ENCODE measurements at places on chromosomes 13 and 19.
A peak's percentile ranks its signal among the peaks of the same experiment; 100 is the strongest.

- no peak for DNase-seq
Measured at GRCh38 chr19:9996541-9996940, 13.8 kb downstream of the COL5A3 start.

GRCh38 chr13:24338721-24339120 lies 29.3 kb downstream of the C1QTNF9 start:
- no peak for DNase-seq

DNA sequence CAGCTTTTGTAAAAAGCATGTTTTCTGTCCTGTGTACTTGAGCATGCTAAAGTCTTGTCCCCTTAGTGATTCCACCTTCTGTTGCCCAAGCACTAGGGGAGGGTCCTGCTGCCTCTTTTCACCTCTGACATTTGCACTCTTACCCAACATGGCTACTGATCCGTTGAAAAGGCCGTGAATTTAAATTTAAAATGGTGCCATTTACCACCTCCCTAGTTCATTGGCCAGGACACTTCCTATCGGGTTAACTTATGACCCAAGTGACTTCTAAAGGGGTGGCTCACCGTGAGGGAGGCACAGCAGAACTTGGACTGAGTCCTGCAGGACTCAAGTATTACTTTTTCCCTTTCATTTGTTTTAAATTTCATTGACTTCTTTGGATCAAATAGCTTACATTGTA lies 33.3 kb upstream of the CEACAM21 start:
- no peak for DNase-seq

- no peak for DNase-seq
Measured at GRCh38 chr19:49981603-49982593, 20.9 kb upstream of the SIGLEC11 start.

GRCh38 chr13:110965038-110965754 lies 50.3 kb upstream of the ANKRD10 start:
- no peak for DNase-seq

DNA sequence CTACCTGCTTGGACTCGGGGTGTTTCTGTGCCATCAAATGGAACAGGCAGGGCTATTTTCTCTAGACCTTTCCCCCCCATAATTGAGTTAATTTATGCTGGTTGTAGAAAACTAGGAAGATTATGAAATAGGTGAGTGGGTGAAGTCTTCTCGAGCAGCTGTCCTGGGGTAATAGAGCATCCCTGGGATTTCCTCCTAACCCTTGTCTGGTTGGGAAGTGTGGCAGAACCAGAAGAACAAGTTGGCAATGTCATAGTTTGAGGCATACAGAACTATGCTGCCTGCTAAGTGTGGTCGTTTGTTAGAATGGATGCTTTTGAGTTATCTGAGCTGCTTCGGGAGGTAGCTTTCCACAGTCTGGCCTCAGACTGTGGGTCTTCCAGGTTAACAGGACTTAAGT lies 3.7 kb downstream of the GATAD2A start:
- no peak for DNase-seq

GRCh38 chr13:59532405-59532804 lies 631.3 kb downstream of the DIAPH3 start:
- no peak for DNase-seq

DNA sequence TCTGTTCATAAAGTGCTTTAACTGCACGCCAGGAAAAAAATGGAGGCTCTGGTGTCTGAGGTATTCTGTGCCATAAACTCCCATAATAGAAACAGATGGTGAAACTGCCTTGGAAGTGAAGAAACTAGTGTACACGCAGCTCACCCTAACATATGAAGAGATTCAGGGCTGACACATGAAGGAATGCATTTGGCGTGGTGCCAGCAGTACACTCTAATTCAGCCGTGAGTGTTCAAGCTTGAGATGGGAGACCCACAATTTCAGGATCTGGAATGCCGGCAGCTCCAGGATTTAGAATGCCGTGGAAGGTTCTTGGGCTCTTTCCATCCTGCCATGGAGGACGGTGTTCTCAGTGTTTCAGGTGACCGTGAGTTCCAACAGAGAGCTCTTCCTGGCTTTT lies 478.4 kb downstream of the TSHZ3 start:
- no peak for DNase-seq

GRCh38 chr13:51549050-51549449 lies 35.2 kb upstream of the WDFY2 start:
- DNase-seq = no peak

GRCh38 chr13:38147050-38147449 lies 202.6 kb upstream of the UFM1 start:
- DNase-seq = no peak

DNA sequence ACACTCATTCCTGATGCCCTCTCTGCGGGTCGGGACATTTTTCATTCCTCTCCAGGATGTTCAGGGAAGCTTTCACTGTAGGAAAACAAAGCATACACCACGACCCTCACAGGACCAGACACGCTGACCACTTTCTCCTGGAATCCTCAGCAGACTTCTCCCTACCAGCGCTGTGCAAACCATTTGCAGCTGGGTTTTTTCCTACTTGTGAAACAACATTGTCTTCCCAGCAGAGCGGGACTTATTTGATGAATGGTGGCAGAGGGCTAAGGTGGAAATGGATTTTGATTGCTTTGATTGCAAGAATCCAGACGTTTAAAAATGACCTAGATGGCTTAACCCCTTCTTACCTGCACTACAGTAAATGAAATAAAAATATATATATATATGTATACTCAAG lies 265.9 kb downstream of the TBC1D4 start:
- DNase-seq = no peak

- no peak for DNase-seq
Measured at GRCh38 chr13:36806102-36806501, 12.9 kb upstream of the RFXAP start.

DNA sequence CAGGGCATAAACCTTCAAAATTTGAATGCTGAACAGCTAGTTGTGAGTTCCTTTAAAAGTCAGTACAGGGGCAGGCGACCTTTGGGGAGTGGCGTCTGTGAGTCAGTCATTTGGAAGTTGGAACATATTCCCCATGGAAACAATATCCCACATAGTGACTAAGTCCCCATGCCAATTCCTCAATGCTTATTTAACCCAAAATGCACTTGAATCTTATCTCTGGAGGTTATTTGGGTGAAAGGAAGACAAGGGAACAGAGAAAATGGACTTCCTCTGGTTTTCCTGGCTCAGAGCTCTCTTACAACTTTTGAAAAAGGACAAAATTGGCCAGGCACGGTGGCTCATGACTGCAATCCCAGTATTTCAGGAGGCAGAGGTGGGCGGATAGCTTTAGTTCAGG lies 479.2 kb upstream of the NBEA start:
- DNase-seq = no peak

DNA sequence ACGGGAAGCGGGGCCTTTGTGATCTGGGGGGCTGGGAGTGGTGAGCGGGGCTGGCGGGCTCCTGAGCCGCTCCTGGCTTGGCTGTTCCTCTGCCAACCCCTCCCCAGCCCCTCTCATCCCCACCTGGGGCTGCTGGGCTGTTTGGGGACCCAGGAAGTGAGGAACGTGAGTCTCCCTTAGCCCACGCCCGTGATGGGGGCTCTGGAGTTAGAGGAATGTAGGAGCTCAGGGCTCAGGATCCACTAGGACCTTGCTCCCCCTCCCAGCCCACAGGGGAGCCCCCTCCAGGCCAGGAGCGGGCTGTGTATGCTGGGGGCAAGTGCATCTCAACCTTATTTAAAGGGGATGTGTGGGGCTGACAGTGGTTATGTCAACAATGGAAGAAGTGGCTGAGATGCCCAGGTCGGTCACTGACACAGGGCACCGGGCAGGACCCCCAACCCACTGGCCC lies 134.1 kb downstream of the URI1 start:
- DNase-seq = no peak

DNA sequence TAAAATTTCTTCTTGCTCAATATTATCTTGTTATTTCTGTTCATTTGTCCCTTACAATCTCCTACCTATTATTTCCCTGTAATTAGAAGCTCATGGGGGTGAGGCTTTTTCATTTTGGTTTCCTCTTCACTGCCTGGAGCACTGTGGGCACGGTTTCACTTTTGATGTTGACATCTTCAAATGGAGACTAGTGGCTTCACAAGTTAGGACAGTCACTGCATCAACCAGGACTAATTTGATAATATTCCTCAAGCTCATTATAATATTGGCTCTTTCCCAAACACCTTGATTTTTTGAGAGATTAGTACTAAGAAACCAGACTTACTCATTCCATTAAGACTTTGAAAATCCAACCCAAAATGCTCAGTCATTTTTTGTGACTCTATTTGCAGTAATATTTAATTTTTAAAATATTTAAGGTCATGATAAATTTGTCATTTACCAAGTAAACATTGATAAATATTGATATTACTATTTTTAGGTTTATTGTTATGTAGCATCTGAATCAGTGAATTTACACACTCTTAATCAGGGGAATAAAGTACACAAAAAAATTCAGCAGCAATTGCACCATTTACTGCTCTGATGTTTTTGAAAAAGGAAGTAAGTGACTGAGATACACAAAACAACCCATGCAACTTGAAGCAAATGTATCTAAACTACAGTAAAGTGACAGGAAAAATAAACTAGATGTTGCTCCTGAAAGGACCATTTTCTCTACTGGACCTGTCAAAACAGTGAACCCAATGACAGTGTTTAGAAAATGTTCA lies 28.8 kb upstream of the RCBTB2 start:
- no peak for DNase-seq

DNA sequence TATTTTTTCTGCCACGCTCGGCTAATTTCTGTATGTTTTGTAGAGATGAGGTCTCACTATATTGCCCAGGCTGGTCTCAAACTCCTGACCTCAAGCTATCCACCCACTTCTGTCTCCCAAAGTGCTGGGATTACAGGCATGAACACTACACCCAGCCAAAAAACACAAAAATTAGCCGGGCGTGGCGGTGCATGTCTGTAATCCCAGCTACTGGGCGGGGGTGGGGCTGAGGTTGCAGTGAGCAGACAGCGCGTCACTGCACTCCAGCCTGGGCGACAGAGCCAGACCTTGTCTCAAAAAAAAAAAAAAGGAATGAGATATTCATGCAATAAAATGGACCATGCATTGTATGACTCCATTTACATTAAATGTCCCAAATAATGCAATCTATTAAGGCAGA lies 32.2 kb downstream of the VASP start:
- no peak for DNase-seq

GRCh38 chr19:3658004-3658869 lies 31.6 kb upstream of the CACTIN start:
- no peak for DNase-seq

GRCh38 chr13:53398051-53398450 lies 369.4 kb downstream of the OLFM4 start:
- DNase-seq = no peak

DNA sequence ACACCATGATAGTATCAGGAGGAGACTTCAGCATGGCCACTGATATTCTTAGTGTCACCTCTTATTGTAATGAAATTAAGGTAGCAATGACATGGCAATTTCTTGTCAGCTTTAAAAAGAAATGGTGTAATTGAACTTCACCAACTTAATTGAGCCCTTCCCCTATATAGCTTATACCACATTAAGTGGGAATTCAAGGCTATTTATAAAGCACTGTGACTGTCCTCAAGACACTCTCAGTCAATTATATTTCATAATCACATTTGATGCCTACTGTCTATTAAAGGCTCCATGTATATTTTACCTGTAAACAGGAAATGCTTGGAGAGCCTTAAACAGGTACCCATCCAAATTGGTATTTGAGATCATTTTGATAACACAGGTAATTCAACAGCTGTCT lies 28.3 kb downstream of the KLF12 start:
- no peak for DNase-seq

GRCh38 chr13:46662690-46663089 lies 109.7 kb downstream of the LRCH1 start:
- DNase-seq = no peak

- DNase-seq = peak; percentile 86
Measured at GRCh38 chr19:10085641-10086590, at the start of gene SHFL. SHFL (plus strand) TSS chr19:10086317; CDS start chr19:10086428, 111 bp downstream.

DNA sequence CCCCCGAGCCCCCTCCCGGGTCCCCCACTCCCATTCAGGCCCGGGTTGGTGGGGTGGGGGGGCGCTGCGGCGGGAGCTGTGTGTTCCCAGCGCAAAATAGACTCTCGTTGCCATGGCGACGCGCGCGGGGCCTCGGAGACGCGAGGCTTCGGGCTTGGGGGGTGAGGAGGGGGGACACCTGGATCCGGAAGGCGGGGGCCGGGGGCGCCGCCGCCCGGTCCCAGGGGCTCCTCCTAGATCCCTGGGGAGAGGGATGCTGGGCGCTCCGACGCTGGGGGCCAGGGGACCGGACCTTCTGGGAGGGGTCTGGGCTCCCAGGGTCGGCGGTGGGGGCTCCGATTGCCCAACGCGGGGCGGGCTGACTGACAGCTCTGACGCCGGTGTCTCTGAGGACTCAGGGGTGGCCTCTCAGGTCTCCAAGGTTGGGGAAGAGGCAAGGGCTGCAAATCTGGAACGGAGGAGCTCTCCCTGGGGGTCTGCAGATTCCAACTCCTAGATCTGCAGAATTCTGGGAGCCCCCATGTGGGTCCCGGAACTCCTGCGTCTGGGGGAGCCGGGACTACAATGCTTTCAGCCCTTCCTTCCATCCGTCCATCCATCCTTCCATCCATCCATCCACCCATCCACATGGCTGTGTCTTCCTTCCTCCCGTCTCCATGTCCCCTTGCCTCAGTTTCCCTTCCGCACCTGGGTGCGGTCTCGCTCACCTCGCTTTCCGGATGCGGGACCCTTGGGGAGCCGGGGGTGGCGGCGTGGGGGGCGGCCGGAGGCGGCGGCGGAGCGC lies 9.1 kb upstream of the SHISA7 start:
- no peak for DNase-seq

DNA sequence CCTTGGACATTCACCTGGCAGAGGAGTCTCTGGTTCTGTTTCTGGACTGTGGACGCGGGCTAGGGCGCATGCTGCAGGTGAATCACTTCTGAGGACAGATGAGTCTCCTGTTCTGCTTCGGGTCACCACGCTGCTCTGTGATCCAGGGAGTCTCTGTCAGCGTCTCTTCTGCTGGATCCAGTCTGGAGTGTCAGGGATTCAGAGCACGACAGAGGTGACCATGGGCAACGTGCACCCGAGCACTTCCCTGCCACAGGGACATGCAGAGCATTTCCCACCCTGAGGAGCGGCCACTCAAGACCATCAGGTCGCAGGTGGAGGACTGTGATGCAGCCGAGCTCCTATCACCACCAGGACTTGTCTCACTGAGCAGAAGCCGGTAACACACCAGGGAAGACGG lies 24.4 kb upstream of the LILRA2 start:
- DNase-seq = no peak

DNA sequence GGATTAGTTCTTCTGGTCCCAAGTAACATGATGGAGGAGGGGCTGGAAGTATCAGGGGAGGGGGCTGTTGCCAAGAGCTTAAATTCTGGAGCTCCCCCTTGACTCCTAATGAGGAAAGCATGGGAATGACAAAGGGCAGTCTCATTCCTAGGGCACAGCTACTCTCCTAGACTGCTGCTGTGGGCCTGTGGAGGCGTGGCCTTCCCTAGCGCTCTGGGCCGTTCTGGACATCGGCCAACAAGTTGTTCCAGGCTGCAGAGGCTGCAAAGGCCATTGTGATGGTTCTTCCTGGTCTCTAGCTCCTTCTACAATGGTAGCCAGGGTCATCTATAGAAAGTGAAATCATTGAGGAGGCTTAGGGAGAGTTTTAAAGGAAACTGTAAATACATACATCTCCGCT lies 916.6 kb downstream of the DIAPH3 start:
- no peak for DNase-seq

All from stimulated activated naive CD8-positive, alpha-beta T cell treated with anti-CD3 and anti-CD28 coated beads, Interleukin-15, Interleukin-2, amounts not matched to agents 100 U/mL and 50 U/mL, for 24 hours (primary cell).